ENCODE measurements at places on chromosomes 1 and 21.

DNA sequence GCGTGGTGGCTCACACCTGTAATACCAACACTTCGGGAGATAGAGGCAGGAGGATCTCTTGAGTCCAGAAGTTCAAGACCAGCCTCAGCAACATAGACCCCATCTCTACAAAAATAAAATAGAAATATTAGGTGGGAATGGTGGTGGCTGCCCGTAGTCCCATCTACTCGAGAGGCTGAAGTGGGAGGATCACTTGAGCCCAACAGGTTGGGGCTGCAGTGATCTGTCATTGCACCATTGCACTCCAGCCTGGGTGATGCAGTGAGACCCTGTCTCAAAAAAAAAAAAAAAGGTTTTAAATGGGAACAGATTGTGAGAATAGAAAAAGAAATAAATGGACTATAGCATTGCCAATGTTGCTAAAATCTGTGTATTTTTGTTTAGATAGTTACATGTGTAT, 11.2 kb downstream of the DHX9 start:
- DNase-seq = no peak

DNA sequence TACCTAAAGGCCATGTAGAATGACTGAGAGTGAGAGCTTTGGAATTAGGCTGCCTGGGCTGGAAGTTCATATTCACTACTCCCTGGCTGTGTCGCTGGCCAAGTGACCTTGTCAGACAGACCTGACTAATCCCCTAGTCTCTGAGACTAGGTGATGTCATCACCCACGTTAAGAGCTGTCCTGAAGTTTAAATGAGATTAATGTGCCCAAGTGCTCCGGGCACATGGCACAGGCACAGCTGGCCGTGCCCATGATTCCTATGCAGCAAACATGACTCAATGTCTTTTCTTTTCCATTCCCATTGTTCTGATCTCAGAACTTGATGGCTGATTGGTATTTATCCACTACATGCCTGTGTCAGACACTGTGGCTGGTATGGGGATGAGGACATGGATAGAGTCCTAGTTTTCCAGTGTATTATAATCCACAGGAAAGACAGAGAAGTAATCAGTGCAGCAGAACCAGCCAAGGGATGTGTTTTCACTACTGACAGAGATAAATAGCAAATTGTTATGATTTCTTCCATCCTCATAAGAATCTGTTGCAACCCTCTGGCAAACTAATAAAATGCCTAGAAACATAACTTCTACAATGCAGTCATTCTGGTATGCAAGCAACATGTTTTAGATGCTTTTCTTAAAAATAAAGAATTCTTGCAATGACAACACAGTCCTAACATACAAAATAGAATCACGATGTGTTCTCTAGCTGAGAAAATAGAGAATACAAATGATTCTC, 180.9 kb downstream of the PCP4 start:
- DNase-seq = no peak

GRCh38 chr1:89047734-89048133, 17.3 kb downstream of the GBP1 start:
- no peak for DNase-seq

DNA sequence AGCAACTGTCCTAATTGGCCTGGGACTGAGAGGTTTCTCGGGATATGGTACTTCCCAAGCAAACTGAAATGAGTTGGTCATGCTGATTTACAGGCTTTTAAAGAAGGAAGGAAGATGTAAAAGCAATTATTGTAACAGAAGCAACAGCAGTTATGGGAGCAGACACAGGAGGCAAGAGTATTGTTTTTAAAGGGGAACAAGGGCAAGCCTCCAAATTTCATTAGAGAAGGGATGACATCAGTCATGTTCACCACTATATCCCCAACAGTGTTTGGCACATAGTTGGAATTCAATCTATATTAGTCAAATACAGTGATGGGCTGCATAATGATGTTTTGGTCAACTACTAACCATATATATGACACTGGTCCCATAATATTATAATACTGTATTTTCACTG, 46.0 kb upstream of the JUN start:
- DNase-seq = no peak

DNA sequence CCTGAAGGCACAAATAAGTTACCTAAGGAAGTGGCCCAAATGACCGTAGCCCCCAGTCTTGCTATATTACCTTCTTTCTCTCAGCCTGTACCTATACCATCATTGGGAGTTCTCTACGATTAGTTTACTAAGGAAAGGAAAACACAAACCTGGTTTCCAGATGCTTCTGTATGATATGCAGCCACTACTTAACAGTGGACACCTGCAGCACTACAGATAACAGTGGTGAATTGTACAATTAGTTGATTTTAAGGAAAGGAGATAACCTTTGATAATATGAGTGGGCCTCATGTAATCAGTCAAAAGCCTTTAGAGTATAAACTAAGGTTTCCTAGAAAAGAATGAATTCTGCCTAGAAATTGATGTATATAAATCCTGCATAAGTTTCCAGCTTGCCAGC, 1157.4 kb downstream of the KCNT2 start:
- no peak for DNase-seq

- no peak for DNase-seq
These were observed 12.4 kb downstream of the RIPK4 start for GRCh38 chr21:41754479-41754891.

All from AG04449 (cell line).